ENCODE measurements at places on chromosomes 2 and 18.

DNA sequence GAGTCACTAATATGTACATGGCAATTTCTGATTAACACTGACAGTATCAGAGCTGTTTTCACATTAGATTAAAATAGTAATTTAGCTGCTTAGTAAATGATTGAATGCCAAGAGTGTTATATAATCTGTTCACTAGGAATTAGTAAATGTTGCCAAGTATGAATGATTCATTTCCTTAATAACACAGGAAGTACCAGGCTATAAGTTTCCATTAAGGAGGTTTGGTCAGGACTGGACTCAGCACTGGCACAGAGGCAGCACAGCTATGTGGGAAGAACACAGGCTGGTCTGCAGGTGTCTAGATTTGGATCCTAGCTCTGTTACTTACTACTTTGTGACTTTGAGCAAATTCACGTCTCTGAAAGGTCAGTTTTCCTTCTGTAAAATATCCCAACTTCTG lies 97.2 kb downstream of the TDRD15 start:
- no peak for DNase-seq

DNA sequence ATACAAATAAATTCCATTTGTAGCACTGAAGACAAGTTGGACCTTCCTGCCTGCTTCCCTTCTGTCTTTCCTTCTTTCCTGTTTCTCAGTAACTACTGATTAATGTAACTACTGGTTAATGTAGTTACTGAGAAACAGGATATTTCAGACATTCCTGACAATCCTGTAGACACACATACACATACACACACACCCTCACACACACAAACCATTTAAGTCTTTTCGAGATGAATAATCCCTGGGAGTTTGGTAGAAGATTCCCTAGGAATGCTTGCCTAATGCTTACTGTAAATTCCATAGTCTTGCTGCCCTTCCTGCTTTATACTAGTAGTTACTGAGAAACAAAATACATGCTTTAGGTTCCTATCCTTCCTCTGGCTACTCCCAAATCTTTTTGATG lies 83.9 kb downstream of the PIK3C3 start:
- no peak for DNase-seq

GRCh38 chr2:182585430-182585829 lies 130.6 kb upstream of the DNAJC10 start:
- DNase-seq: no peak

GRCh38 chr2:42324949-42325348 lies 36.1 kb downstream of the COX7A2L start:
- DNase-seq: no peak

DNA sequence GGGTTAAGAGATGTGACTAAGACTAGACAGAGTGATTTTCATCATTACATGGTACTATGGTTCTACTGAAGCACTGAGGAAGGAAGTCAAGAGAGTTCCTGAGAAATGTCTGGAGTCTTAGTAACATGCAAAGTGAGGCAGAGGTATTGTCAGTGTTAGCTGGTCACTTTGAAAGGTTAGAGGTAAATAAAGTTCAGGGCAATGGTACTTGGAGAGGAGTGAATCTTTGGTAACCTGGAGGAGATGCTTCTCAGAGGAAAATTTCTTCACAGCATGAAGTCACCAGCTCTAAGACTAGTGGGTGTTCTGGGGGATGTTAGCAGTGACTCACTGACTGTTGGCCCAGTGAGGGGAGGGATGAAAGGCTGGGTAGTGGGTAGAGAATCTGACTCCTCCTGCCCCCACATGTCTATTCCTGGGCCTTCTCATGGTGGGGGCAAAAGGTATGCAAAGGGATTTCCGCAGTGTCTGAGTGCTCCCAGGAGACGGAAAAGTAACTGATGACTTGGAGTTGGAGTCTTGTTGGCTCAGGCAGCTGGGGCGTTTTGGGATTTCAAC lies 23.3 kb upstream of the IL1RN start:
- DNase-seq: no peak

GRCh38 chr2:99899882-99900281 lies 242.5 kb downstream of the AFF3 start:
- no peak for DNase-seq

GRCh38 chr2:222142027-222142426 lies 156.8 kb downstream of the PAX3 start:
- DNase-seq: no peak

DNA sequence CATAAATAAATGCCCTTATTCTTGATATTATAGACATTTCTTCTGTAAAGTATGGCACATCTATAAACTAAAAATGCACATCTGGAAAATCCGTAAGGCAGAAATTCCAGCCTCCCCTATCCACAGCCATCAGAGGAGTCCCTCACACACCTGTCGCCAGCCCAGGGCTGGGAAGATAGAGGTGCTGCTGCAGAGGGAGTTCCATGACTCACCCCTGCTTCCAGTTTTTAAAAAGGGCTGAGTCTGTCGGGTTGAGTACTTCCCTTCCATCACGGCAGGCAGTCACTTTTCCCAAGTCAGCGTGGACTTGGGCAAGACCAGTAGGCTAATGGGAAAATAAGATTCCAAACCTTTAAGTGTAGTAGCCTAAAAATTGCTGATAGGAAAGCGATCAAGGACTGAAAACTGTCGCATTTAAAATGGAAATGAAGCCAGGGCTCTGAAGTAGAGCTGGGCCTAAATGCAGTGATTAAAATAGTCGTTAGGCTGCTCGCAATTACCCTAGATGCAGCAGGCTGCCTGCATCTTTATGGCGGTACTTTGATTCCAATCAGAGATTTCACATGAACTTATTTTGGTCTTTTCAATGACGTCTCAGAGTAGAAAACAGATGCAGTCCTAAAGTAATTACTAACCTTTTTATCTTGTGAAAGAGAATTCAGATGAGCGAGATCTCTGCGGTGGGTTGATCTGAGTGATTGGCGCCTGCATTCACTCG lies 280.5 kb downstream of the AGAP1 start:
- no peak for DNase-seq

DNA sequence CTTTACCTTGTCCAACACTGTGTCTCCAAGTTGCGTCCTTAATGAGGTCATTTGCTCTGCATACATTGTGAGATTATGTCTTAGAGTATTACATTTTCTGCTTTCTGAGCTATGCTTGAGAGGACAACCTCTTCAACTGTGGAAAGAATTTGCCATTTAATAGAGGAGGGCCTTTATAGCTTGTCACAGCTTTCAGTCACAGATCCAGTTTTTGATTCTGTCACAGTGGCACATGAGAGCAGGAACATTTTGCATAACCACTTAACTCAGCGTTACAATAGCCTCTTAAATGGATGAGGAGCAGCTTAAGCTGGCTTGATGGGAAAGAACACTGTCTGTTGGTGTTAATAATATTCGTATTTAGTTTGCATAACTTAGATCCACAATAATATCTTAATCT lies 63.0 kb downstream of the RHBDD1 start:
- DNase-seq: no peak

DNA sequence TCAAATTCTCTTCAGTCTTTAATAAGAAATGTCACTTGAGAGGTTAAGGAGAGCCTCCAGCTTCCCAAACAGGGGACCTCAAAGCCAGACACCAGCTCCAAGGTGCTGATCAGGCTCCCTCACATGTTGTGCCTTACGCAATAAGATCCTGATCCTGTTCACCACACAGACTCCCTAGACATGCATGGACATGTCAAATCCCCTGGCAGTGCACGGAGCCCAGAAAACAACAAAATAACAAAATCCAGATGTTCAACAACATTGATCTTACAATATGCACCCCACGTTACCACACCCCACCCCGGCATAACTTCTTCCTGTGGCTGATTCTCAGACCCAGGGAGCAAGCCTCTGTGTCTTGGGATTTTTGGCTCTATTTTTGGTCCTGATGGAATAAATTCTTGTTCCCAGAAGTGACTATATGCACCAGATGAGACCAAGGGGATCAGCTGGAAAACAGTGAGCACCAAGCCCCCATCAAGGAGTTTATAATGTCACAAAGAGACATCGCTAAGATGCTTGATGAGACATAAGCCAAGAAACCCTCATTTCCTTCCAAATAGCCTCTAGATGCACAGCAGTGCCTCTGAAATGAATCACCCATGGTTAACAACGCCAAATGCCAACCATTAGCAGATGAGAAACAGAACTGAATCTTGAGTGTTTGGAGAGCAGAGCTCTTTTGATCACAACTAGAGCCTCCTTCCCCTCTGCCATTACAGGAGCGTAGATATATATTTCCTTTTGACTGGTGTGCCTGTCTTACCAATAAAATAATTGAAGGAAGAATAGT lies 198.2 kb downstream of the PRKCE start:
- DNase-seq: no peak

- DNase-seq: no peak
Observed at GRCh38 chr2:27303093-27304025, 4.9 kb downstream of the UCN start.

- DNase-seq: no peak
Observed at GRCh38 chr18:55485666-55486065, 102.3 kb downstream of the TCF4 start.

DNA sequence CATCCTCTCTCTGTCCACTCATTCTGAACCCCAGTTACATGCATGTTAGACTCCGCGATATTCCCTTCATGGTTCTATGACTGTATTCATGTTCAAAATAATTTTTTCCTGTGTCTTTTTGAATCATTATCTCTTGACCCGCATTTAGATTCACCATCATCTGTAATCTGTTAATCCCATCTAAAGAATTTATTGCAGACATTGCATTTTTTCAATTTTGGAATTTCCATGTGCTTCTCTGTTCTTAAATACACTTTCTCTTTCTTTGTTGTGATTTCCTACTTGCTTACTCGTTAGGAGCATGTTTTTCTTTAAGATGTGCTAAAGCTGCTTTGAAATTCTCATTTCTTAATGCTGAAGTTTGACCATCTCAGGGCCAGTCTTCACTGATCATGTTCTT lies 122.2 kb downstream of the ATP9B start:
- DNase-seq: no peak

GRCh38 chr2:190696792-190697398 lies 48.0 kb downstream of the NAB1 start:
- no peak for DNase-seq

DNA sequence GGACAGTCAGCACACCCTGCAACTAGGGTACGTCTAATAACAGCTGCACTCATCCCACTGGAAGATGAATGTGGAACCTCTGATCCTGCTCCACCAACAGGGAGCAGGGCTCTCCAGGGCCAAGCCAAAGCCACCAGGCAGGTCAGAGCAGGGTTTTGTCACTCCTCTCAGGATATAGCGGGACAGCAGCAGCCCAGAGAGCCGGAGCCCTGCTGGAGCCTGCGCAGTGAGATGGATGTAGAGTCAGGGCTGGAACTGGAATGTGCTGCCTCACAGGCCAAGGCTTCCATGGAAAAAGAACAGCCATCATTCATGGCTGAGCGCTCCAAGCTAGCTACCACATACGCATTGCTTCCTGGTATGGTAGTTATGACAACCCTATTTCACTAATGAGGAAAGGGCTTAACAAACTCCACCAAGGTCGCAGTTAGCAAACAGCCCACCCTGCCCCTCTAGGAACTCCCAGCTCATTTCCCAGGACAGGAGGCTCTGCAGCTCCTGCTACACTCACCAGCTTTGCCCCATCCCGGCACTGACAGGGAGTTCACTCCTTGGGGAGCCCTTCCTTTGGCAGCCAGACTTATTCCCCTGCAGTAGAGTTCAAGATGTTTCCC lies 85.2 kb downstream of the HS1BP3 start:
- DNase-seq: no peak

- DNase-seq: no peak
Observed at GRCh38 chr2:152581360-152581759, 135.9 kb downstream of the PRPF40A start.

DNA sequence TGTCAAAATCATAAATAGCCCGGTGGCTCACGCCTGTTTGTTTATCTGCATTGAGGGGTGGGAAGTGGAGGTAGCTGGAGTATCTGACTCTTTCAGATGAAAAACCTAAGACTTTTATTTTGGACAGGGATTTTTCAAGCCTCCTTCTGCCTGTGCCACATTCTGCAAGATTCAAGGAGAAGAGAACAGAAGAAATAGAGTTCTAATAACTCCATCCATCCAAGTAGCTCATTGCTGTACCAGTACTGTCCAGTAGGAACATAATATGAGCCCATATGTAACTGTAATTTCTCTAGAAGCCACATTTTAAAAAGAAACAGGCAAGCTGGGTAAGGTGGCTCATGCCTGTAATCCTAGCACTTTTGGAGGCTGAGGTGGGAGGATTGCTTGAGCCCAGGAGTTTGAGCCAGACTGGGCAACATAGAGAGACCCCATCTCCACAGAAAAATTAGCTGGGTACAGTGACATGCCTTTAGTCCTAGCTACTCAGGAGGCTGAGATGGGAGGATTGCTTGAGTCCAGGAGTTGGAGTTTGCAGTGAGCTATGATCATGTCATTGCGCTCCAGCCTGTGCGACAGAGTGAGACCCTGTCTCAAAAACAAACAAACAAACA lies 35.4 kb upstream of the NT5DC4 start:
- DNase-seq: no peak

DNA sequence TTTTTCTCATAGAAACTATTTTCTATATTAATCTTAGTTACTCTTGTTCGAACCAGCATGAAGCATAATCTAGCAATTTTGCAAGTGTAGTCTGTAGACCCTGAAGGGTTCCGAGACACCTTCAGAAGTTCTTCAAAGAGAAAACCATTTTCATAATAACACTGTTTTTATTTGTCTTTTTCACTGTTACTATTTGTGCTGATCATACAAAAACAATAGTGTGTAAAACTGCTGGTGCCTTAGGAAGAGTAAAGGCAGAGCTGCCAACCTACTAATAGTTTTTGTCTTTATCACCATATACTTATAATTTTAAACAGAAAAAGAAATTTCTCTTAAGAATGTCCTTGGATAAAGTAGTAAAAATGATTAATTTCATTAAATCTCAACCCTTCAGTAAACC lies 218.9 kb downstream of the ZNF385B start:
- DNase-seq: no peak

GRCh38 chr2:220748875-220749479 lies 823.1 kb downstream of the EPHA4 start:
- no peak for DNase-seq

DNA sequence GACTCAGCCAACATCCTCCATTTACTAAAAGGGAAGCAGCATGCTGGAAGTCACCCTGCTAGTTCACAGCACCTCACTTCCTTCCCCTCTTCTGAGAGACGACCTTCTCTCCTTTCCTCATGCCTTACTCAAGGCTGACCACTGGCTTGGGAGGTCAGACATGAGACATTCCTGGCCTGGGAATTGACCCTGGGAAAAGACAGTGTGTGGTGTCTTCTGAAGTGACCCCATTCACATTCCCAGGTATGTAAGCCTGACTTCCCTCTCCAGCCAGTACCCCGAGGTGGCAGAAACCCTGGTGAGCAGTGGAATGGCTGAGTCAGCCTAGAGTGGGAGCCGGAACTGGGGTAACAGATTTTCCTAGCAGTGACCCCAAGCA lies 92.4 kb downstream of the PLB1 start:
- no peak for DNase-seq

DNA sequence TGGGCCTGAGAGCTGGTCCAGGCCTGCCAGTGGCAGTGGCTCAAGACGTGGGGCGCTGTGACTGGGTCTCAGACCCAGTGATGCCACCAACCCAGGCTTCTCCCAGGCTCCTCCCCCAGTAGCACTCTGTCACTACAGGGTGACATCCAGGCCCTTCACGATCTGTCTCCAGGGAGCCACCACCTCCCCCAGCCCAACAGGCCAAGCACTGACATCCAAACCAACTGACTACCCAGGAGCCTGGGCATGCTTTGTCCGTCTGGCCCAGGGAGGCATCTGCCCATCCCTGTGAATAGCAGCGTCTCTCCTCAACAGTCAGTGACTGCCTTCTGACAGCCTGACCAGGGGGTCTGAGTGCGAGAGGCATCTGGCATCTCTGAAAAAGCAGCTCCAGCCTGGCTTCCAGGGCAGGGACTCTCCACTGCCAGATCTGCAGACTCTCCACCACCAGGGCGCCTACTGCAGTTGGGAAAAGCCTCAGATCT lies 13.0 kb downstream of the TEX44 start:
- no peak for DNase-seq

GRCh38 chr2:137420744-137421143 lies 543.5 kb upstream of the HNMT start:
- no peak for DNase-seq

All from stimulated activated CD8-positive, alpha-beta memory T cell treated with anti-CD3 and anti-CD28 coated beads, Interleukin-2, amount 100 ng/mL, for 1 hour (primary cell).